ENCODE measurements at places on chromosomes 7 and 10.

DNA sequence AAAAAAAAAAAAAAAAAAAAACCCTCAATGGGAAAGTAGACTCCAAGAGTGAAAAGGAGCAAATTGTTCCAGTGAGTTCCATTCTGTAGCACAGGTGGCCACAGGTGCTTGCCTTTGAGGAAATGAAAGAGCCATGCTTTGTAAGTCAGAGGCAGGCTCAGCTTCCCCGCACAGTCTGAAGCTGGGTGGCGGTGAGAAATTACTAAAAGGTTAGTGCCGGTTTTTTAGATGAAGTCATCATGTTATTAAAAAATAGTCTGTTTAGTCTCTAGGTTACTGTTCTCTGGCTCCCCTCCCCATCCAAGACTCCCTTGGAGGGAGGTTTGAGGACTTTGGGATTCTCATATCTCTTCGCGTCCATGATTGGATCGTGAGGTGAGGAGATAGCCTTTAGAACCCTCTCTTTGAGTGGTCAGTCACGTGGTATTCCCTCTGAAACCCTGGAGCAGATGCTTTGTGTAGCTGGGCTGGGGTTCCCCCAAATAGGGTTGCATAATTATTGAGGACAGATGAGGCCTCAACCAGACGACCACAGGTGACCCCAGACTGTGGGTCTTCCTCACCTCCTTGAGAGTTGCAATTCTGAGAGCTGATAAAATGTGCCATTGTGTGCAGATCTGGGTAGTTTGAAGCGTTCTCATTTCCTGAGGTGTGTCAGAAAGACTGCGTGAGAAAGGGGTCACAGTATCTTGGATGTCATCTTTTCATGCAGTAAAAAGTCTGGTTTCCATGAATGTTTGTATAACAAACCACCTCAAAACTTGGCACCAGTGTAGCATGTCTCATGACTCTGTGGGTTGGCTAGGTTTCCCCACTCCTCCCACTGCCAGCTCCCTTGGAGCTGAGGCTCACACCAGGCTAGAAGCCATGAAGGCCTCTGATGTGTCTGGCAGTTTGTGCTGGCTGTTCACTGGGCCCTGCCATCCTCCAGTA, 27.1 kb downstream of the OGDH start:
- peak; percentile 42 for DNase-seq

DNA sequence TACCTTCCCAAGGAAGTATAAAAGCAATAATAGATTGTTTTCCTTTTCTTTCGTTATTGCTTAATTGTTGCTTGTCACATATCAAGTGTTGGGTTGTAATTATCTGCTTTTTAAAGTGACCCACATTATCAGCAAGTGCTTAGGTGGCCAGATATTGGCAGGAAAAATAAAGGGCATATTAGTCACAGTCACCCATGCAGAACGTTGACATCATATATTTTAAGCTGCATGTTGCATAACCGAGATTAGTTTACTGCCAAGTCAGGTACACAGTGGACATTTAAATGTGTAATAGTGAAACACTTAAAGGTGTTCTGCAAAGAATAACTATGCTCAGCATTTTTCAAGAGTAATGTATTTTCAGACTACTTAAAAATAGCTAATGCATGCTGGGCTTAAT, 11.4 kb downstream of the NEBL start:
- no peak for DNase-seq

GRCh38 chr7:155770241-155770640, 42.0 kb downstream of the SHH start:
- DNase-seq, result no peak

GRCh38 chr10:31864834-31865518, 63.7 kb downstream of the ARHGAP12 start:
- DNase-seq, result no peak

- DNase-seq, result no peak
These were observed 39.5 kb downstream of the DIP2C start for GRCh38 chr10:649798-650440.

- no peak for DNase-seq
These were observed 530.8 kb upstream of the DPP6 start for GRCh38 chr7:153521370-153521769.

- no peak for DNase-seq
These were observed 331.2 kb downstream of the ACTR3B start for GRCh38 chr7:153090764-153091163.

GRCh38 chr10:65968871-65969270, 957.0 kb upstream of the LRRTM3 start:
- no peak for DNase-seq

DNA sequence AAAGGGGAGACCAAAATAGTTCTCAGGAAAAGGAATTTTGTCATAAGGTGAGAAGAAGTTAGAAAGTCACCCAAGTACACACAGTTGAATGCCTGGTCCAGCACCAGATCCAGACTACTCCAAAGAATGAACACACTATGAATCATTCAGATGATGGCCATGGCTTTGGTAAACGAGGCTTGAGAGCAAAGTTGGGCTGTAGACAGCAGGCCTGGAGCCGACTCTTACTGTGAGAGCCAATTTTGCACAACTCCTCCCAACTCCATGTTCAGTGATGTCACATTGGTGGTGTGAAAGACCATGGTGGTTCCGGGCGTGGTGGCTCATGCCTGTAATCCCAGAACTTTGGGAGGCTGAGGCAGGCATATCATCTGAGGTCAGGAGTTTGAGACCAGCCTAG, 131.6 kb downstream of the PKD1L1 start:
- DNase-seq, result no peak

GRCh38 chr7:155464948-155465739, 7.2 kb downstream of the EN2 start:
- DNase-seq, result no peak

GRCh38 chr10:90451283-90451682, 406.6 kb downstream of the HTR7 start:
- DNase-seq, result no peak

DNA sequence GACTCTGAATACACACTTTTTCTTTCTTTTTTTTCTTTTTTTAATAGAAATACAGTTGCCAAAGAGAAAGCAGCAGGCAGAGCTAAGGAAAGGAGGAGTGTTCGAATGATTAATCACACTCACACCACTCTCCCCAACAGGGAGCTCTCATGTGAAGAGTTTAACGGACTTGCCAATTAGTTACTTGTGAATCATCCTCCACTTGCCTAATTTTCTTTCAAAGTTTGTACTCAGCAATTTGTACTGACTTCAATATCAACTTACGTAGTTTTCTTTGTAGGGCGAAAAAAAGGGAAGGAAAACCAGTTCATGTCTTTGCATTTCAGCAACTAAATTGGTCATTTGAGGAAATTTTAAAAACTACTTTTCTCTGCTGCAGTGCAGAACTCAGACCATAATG, 109.2 kb downstream of the PIP4K2A start:
- DNase-seq, result no peak

DNA sequence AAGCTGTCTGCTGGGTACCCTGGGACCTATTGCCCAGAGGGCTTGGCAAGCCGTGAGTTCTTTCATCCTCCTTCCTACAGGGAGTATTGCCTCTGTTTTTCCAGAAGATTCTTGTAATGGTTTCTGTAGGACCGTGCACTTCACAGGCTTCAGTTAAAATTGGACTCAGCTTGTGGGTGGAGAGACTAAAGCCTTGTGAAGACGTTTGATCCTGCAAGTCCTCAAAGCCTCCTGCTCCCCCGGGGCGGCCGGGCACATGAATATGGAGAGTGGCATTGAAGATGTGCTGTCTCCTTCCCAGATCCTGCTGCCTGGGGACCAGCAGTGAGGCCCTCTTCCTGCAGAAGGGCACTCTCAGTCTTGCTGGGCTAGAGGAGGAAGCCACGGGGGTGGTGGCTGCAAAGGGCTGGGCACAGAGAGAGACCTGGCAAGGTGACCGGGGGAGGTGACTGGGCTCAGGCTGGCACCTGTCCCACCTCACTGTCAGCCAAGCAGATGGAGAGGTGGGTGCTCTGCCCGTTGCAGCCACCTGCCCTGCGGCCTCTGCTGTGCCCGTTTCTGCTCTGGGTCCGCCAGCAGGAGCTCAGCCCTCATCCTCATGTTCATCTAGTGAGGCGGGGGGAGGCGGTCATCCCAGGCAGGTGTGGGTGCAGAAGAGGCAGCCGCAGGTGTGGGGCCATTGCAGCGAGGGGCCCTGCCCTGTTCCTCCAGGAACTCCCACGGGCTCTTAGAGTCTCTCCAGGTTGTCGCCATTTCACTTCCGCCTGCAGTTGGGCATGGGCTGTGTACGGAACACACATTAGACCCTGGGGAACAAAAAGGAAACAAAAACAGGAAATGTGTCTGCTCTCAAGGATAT, 55.7 kb downstream of the TMEM209 start:
- no peak for DNase-seq

GRCh38 chr10:114398587-114399331, 5.5 kb downstream of the AFAP1L2 start:
- no peak for DNase-seq

- DNase-seq, result no peak
These were observed 111.6 kb downstream of the PHTF2 start for GRCh38 chr7:77910124-77910523.

DNA sequence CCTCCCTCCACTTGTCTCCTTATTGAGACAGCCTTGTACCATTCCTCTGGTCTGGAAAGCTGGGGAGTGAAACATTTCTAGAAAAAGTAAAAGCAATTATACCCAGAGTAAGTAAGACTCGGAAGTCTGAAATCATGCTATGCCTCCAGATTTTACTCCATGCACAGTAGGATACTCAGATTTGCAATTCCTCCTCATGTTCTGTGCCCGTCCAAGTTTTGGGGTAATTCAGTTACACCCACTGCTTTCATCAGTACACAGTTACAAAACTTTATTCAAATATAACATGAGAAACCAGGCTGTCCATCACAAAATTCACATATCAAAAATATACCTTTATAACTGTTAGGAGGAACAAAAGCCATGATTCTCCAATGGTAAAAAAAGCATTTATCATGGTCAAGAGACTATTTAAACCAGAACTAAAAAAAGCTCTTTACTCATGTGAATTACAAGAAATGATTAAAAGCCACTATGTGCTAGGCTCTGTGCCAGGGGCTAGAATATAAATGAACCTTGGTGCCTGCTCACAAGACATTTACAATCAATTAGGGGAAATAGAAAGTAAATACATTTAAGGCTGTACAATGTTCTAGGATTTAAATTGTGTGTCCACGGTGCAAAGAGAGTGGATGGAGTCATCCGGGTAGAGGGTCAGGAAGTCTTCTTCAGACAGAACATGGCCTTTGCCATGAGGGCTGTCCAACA, 320.2 kb downstream of the ELMO1 start:
- no peak for DNase-seq

GRCh38 chr7:151381348-151382078, 28.3 kb downstream of the WDR86 start:
- no peak for DNase-seq

GRCh38 chr10:94403380-94404213, 1.3 kb downstream of the TBC1D12 start:
- no peak for DNase-seq

- no peak for DNase-seq
These were observed 2.1 kb downstream of the RET start for GRCh38 chr10:43078986-43079273.

DNA sequence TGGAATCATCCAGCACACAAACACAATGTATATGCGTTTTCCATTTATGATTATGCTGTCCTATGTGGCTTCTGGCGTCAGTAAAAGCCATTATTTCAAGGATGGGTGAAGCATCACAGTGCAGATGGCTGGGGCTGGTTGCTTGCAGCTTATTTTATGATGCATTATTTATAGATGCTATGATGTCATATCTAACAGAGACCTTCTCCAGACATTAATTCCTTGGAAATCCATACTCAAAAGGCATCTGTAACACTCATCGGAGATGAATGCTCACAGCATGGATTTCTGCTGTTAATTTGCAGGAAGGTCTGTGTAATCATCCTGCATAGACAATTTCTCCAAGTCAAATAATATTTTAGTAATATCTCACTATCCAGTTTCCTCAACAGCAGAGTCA, 7.2 kb downstream of the RGS10 start:
- DNase-seq, result no peak

GRCh38 chr7:123824754-123825067, 20.3 kb upstream of the HYAL4 start:
- no peak for DNase-seq

DNA sequence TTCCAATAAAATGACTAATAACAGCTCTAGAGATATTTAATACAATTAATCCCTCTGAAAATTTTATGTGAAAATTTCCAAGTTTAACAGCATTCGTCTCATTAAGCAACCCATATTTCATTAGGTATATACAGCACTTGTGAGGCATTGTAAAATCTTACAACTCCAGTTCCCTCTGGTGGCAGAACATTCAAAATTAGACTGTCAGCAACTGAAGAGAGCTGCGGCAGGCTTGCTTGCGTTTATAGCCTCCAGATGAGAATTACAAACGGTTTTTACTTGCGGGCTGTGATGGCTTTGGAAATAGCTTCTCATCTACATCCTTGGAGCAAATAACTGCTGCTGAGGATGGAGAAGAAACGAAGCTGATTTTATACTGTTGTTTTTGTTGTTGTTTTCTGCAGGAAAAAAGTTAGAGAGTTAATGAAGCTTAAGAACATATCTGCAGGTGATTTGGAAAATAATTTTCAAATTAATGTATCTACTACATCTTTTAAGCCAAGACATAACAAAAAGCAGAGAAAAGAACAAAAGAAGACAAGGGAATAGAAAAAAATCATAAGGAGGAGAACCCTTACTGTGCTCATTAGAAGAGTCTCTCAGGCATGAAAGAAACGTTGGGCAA, 171.3 kb downstream of the MAGI2 start:
- no peak for DNase-seq

GRCh38 chr7:157896774-157897555, 560.2 kb downstream of the DNAJB6 start:
- no peak for DNase-seq

GRCh38 chr7:42690794-42691639, 220.9 kb downstream of the C7orf25 start:
- no peak for DNase-seq

DNA sequence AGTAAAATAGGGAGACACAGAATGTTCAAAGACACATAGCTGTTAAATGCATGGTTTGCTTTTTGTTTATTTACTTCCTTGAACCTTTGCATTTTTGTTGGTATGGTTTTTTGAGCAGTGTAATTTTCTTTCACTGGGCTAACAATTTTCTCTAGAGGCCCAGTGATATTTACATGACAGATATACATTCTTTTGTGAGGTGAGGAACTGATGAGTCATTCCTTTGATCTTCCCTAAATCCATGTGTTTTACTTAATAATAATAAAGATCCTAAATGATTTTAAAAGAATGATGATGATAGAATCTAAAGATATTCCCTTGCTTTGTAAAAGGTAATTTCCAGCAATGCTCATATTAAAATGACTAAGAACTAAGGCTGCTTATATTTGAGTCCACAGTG, 188.5 kb upstream of the ANK3 start:
- no peak for DNase-seq
